SK-MEL-5 (cell line): ENCODE measurements at places on chromosomes 11 and 22. TPM values are rescaled to one million over a fixed set of nuclear protein-coding genes. Genes with fewer than 3 reads are reported as not detected.
A peak's percentile ranks its signal among the peaks of the same experiment; 100 is the strongest.

- DNase-seq, result no peak
Observed at GRCh38 chr11:2690596-2691354, 9.0 kb downstream of the KCNQ1OT1 start.

GRCh38 chr22:30868663-30869385 is 99.8 kb downstream of the MORC2 start:
- no peak for DNase-seq

The OR2AG2 gene
- total RNA-seq, result 0.08 and 0.61 TPM in 2 replicates

The LRRC32 gene
- 0.16 and 0.50 TPM in 2 replicates for total RNA-seq

The NAALAD2 gene
- total RNA-seq, result 1.8 and 2.5 TPM in 2 replicates

- DNase-seq, result no peak
Observed at GRCh38 chr11:118639899-118640298, 32.5 kb downstream of the PHLDB1 start.

GRCh38 chr22:36673821-36674220 is 29.7 kb downstream of the CACNG2 start:
- DNase-seq, result peak; percentile 10

DNA sequence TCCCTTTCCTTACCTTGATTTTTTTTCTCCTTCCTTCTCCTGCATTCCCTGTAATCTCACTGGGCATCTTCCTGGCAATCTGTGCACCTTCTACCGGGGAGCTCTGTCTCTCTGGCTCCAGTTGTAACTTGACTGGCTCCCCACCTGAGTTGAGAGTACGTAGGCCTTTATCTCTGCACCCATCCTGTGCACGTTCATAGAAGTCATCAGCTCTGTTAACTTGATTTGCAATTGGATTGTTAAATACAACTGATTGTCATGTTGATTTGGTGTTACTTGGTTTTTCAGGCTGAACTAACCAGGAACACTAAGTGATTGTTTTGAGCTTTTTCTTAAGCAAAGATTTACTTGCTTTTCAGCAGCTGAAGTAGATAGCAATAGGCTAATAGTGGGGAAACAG is 11.8 kb downstream of the SWAP70 start:
- DNase-seq, result no peak

DNA sequence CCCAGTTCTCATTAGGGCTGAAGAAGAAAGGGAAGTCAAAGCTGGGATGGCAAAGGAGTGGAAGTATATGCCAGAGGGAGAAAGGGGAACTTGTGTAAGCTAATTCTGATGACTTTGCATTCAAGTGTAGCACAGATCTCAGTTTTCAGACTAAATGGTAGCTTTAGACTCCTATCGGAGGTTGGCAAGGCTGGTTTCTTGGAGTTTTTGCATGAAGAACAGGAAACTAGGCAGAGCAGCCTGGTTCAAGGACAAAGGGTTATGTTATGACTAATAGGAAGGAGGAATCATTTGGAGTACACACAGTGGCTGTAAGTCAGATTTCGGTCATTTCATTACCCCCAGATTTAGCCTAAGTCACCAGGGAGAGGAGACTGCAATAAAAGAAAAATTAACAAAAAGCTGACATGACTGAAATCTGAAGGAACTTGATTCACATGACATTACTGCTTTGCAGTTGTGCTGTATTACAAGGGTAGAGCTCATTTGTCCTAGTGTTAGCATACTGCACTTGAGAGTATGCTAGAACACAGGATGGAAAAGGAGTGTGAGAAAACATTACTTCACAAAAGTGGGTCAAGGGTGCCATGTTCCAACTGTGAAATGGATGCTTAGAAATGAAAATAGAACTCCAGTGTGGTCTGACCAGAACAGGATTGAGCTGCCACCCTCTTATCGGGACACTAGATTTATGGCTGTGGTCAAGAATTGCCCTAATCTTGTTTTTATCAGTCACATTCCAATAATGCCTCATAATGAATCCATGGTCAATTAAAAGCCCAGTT is 23.6 kb downstream of the ADM start:
- no peak for DNase-seq

- DNase-seq, result peak; percentile 64
Observed at GRCh38 chr22:38973289-38974169, 8.6 kb upstream of the APOBEC3B start.

- DNase-seq, result no peak
Observed at GRCh38 chr11:93396316-93396715, 65.8 kb downstream of the DEUP1 start.

DNA sequence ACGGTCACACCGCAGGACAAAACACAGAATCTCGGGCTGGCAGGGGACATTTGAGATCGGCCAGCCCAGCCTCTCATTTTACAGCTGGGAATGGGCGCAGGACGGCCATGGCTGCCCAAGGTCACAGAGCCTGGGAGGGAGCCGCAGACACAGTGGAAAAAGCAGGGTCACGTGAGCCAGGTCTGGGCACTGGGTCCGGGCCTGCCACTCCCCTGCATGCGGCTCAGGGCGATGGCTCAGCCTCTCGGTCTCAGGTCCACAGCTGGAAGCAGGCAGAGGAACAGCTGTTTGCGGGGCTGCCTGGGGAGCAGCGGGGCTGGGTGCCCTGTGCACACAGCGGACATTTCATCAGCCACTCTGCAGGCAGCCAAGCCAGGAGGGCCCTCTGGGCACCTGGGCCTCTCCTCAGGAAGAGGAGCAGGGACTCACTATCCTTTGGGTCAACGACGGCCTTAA is 10.4 kb upstream of the PPARA start:
- DNase-seq, result no peak

GRCh38 chr11:125348674-125349309 is 147.3 kb downstream of the FEZ1 start:
- DNase-seq, result peak; percentile 53

DNA sequence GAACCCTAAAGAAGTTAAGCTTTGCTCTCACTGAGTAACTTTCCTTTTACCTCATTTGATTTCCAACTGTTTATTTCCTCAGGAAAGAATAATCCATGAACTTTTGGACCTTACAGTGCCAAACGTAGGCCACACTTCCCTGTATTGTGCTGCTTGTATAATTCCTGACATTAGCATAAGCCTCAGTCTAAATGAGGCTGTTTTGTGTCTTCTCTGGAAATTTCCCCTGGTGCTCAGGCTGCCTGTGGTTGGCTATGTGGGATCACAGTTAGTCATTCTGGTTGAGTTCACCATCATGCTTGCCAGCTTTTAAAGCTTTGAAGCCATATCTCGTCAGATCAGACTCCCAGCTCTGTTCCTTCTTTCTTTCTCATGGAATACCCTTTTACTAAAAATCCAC is 107.0 kb downstream of the FAM76B start:
- no peak for DNase-seq

The MUC5B gene
- 0.21 and 0.35 TPM in 2 replicates for total RNA-seq

The CNGA4 gene
- not detected in 2 replicates for total RNA-seq

The RBMXL2 gene
- not detected in 2 replicates for total RNA-seq

DNA sequence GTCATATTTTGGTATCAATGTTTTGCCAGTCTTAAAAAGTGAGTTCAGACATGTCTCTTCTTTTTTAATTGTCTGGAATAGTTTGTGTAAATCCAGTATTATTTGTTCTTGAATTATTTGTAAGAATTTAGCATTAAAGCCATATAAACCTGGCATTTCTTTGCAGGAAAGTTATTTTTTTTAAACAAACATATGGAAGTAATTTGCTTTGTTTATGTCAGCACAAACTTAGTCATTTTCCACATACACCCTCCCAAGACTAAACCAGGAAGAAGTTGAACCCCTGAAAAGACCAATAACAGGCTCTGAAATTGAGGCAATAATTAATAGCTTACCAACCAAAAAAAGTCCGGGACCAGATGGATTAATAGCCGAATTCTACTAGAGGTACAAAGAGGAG is 9.1 kb upstream of the CCDC81 start:
- no peak for DNase-seq

The OR10D3 gene
- not detected in 2 replicates for total RNA-seq

- DNase-seq, result no peak
Observed at GRCh38 chr22:19853879-19854777, 546 bp downstream of the GNB1L start.

The CCDC82 gene
- 10.6 and 13.4 TPM in 2 replicates for total RNA-seq

DNA sequence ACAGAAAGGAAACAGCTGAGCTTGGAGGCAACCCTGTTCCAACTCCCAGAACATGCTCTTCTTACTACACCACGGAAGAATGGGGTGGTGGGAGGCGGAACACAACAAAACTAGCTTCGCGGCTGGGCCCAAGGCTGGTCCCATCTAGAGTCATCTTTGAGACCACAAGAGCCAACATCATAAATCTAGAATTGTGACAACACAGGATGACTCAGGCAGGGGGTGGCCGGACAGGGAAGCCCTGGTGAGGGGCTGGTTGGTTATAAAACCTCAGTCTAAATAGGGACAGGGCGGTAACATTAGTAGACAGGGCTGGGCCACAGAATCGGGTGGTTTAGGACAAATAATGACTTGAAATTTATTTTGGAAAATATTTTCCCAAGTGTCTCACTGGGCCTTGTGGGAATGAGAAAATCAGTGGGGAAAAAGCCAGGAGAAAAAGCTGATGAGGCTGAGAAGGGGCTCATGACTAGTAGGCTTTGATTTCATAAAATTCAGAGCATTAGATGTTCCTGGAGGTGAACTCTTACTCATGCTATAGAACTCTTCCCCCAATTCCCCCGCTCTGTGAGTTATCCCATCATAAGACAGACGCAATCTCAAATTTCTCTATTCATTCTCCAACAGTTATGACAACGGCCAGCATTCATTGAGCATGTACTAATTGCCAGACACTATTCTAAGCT is 151.8 kb upstream of the TIMP3 start:
- DNase-seq, result peak; percentile 34

The CADM1 gene
- total RNA-seq, result 56.3 and 62.4 TPM in 2 replicates

The MYO18B gene
- total RNA-seq, result not detected in 2 replicates

DNA sequence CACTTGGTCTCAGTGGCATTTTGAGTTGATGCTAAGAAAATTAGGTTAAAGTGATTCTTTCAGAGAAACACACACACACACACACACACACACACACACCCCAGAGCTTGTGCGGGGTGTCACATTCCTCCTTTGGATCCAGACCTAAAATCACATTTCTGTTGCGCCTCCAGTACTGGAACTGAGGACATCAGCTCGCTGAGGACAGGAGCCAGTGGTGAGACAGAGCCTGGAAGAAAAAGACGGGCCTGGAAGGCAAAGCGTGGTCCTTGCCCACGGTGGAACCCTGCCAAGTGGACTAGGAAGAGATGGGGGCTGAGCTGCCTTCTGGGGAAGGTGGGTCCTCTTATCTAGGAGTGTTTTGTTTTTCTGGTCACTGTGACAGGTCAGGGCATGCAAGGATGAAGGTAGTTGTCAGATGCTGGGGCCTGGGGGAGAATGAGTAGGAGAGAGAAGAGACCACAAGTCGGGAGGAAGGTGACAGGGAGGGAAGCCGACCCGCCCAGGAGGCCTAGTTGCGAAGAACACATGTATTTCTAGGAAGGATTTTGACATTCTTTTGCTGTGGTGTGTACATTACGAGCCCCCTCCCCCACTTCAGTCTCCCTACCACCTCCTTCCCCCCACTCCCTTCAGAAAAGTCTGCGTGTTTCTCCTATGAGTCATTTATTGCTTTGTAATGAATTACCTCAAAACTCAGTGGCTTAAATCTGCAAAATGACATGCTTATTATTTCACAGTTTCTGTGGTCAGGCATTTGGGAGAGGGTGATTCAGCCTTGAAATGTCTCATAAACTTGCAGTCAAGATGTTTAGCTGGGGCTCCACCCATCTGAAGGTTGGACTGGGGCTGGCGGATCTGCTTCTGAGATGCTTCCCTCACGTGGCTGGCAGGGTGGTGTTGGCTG is 4.8 kb upstream of the ELFN2 start:
- peak; percentile 44 for DNase-seq

- DNase-seq, result no peak
Observed at GRCh38 chr22:31337178-31337577, 9.0 kb downstream of the PATZ1 start.

DNA sequence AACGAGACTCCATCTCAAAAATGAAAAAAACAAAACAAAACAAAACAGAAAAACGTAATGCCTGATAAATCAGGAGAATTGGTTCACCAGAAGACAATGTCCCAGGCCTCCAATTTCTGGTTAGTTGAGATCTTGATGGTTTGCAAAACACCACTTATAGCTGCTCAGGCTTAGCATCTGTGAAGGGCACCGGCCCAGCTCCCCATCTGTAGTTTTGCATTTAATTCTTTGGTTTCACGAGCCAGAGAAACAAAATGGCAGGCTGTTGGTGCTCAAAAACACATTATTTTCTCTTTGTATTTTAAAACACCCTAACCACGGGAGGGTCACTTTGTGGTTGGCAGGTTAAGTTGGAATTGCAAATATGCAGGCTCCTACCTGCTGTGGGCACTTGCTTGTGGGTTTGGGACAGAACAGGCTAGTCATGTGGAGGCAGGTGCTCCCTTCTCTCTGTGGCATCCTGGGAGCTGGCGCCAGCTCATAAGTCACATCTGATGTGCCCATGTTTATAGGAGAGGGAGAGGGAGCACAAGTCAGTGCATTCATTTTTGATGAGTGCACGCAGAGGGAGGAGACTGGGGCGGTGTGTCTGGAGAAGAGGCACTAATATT is 145.9 kb downstream of the CEP164 start:
- no peak for DNase-seq

GRCh38 chr11:63710476-63711217 is 29.3 kb downstream of the RTN3 start:
- no peak for DNase-seq

DNA sequence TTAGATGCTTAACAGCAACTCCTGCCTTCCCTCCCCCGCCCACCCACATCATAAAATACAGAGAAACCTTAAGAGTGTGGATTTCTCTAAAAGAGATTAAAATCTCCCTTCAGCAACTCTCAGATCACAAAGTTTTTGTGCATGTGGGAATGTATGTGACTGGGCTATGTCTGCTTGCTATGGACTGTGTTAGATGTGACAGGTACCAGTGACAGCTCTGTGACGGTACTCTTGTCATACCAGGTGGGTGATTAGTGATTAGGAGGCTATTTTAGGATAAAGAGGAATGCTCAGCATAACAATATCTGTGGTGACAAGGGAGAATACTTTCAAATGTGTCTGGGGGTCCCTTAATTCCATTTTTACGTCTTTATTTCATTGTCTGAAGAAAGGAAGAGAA is 60.2 kb downstream of the SYT9 start:
- no peak for DNase-seq

The THY1 gene
- total RNA-seq, result 0.32 and 0.88 TPM in 2 replicates

The ANO9 gene
- not detected in 2 replicates for total RNA-seq

DNA sequence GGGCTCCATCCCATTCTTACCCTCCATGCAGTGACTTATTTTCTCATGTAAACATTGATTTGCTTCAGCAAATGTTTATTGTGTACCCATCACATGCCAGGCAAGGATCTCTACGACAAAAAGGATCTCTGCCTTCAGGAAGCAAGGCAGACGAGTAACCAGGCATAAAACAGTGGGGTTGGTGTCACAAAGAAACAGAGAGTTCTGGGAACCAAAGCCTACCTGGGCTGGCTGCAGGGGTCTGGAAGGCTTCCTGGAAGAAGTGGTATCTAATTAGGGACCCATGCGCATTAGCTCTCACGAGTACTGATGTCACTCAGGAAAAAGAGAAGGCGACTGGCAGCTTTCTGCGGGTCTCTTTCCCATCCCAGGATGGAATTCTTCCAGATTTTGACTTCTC is 44.5 kb downstream of the KIAA1671 start:
- DNase-seq, result no peak

The CRYBA4 gene
- 0.21 and 0.29 TPM in 2 replicates for total RNA-seq

The ATP5MG gene
- total RNA-seq, result 138 and 155 TPM in 2 replicates
